T-helper 1 cell treated with Interleukin-12 subunit alpha and Interleukin-12 subunit beta and Interleukin-4 antibody, amounts not matched to agents 30 ng/mL and 1 ng/mL, for 36 hours (primary cell): ENCODE measurements at places on chromosomes 6 and 20. TPM values are rescaled to one million over a fixed set of nuclear protein-coding genes. Genes with fewer than 3 reads are reported as not detected.

The RIPOR3 gene
- not detected in 2 replicates for total RNA-seq

The KCNK16 gene
- not detected in 2 replicates for total RNA-seq

The SLC17A3 gene
- total RNA-seq: 0.59 and 0.66 TPM in 2 replicates

The IL20RA gene
- total RNA-seq: not detected in 2 replicates

The KIF13A gene
- 0.27 TPM in 1 of 2 replicates, not detected in the other for total RNA-seq

The XKR7 gene
- not detected in 2 replicates for total RNA-seq

The DLL1 gene
- 0.15 TPM in 1 of 2 replicates, not detected in the other for total RNA-seq

The KCNG1 gene
- total RNA-seq: 0.10 TPM in 1 of 2 replicates, not detected in the other

The PTCRA gene
- total RNA-seq: not detected in 2 replicates

The TXLNB gene
- total RNA-seq: 0.24 and 0.42 TPM in 2 replicates

The PRR18 gene
- not detected in 2 replicates for total RNA-seq

The ZNF831 gene
- total RNA-seq: 6.4 TPM in 2 replicates

The TPBG gene
- 0.05 TPM in 1 of 2 replicates, not detected in the other for total RNA-seq

The HCRTR2 gene
- total RNA-seq: not detected in 2 replicates

The LRRC73 gene
- total RNA-seq: 0.10 and 0.27 TPM in 2 replicates

The MACROD2 gene
- not detected in 2 replicates for total RNA-seq
